ENCODE measurements at places on chromosomes 16 and 17.
A peak's percentile ranks its signal among the peaks of the same experiment; 100 is the strongest.

GRCh38 chr17:66930933-66931332 is 33.6 kb upstream of the CACNG4 start:
- no peak for DNase-seq

GRCh38 chr16:67339453-67339852 is 12.8 kb downstream of the LRRC36 start:
- DNase-seq = no peak

- no peak for DNase-seq
These were observed 115.4 kb downstream of the AXIN2 start for GRCh38 chr17:65446043-65446442.

GRCh38 chr16:52453644-52454043 is 93.3 kb downstream of the TOX3 start:
- no peak for DNase-seq

GRCh38 chr16:15829460-15829859 is 27.4 kb downstream of the MYH11 start:
- DNase-seq = no peak

GRCh38 chr17:15963670-15964110 is 18.8 kb downstream of the ADORA2B start:
- DNase-seq = no peak

DNA sequence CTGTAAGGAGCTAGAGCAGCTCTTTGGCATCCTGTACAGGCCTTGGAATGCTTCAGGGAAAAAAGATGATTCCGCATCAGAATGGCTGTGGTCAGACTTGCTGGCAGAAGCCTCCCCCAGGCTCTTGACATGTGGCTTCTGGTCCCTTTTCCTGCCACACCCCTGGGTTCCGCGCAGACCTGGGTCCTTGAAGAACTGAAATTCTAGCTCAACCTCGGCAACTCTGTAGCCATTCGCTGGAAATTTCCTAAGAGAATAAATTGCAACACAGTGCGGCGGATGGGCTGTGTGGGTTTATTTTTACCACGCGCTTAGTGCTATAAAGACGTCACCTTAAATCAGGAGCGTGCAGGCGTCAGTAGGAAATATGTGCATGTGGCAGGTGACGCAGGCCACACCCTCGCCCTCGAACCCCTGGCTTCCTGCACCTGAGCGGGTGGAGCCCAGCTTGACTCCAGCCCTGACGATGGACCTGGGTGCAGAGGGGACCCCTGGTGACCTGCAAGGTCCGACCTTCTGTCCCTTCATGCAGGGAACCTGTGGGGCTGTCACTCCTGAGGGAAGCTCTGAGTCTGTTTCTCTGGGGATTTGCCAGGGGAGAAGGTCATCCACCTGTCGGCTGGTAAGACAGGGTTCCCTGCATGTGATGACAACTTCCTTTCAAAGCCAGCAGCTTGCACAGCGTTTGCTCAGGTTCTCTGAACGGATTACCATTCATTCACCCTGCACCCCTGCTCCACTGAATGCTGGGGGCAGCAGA is 46.3 kb downstream of the METRNL start:
- no peak for DNase-seq

DNA sequence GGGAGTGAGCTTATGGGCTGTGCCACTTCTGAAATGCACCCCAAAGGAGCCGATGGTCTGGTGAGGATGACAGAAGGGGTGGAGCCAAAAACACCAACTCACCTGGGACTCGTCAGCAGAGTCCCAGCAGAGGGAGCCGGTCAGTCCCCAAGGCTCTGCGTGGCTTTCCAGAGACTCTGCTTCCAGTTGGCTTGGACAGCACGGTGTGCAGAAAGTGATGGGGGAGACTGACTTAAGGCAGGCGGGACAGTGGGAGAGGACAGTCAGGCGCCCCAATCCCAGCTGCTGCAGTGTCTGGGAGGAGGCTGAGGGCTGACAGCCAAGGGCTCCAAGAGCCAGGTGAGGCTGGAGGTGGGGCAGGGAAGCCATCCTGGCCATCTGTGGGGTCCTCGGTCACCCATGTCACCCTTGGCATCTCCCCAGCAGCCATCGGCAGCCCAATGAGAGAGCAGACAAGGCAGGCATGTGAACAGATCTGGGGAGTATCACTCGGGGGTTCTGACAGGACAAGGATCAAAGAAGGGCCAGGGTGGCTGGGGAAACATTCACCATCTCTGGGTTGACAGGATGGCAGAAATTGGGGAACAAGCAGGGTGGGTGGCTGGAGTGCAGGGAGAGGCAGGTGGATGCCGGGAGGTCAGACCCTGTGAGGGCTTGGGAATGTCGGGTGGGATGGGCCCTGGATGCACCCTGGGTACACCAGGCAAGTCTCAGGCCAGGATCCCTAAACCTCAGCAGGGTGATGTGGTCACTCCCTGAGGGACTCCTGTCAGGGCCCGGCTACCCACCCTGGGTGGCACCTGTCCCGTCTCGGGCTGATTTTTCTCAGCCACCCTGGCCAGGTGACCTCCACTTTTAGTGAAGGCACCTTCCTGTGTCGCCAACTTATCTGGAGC is 8.9 kb upstream of the KRTAP17-1 start:
- no peak for DNase-seq

DNA sequence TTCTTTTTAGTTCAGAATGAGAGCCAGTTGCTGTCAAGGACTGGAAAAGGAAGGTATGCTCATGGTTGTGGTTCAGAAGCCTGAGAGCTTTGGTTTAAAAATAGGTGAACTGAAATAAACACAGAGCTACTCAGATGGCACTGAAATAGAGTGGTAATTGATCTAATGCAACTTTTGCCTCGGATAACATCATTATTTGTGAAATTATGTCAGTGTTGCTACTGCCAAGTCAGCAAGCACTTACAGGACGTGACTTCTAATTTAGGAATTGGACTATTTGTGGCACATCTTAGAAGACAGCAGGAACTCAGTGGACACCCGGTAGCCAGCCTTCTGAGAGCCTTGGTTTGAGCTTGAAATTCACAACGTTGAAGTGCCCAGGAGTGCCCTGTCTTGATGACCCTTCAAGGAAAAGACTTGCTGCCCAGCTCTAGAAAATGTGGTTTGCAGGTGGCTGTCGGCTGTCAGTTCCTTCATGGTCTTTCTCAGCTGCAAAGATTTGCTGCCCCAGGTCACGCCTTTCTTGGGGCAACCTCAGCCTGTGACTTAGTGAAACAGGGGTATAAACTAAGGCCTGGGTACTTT is 42.0 kb upstream of the XYLT1 start:
- DNase-seq = no peak

GRCh38 chr17:50203604-50204345 is 2.3 kb upstream of the COL1A1 start:
- no peak for DNase-seq

- DNase-seq = no peak
These were observed 12.8 kb upstream of the MT4 start for GRCh38 chr16:56551796-56552738.

DNA sequence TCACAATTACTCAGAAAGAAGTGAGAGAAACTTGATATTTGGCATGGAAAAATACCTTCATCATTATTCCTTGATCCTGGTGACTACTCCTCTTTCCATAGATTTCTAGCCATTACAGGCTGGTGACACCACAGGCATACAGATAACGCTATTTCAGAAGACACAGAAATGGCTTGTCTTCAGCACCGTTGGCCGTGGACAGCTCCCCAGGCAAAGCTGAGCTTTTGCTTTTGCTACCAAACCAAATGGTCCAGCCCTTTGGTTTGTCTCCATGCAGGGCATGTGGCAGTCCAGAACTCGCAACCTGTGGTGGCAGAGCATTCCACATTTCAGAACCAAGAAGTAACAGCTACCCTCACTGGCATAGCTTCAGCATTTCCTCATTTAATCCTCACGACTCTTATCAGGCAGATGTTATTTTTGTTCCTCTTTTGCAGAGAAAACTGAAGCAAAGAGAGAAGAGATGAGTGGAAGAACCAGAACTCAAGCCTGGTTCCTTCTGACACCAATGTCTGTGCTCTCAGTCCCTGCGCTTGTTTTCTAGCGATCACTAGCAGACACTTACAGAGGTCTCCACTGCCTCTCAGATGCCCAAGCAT is 55.5 kb downstream of the HS3ST4 start:
- DNase-seq = no peak

DNA sequence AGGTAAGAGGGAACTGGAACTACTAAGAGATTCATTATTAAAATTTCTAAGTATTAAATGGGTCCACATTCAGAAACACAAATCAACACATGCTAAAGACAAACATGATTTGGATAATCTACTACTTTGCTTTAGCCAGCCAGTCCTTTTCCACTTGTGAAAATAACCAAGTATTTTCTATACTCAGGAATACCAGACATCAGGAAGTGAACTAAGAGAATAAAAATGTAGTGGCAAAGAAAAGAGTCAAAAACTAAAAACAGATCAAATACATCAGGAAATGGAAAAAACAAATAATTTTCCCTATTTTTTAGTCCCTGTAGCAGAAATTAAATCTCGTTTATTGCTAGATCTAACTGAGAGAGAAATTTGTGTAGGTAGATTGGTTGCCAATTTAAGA is 78.0 kb downstream of the MYO1D start:
- DNase-seq = no peak

GRCh38 chr16:85259115-85259831 is 147.0 kb upstream of the CIBAR2 start:
- no peak for DNase-seq

GRCh38 chr17:70370816-70371215 is 201.5 kb downstream of the KCNJ2 start:
- no peak for DNase-seq

DNA sequence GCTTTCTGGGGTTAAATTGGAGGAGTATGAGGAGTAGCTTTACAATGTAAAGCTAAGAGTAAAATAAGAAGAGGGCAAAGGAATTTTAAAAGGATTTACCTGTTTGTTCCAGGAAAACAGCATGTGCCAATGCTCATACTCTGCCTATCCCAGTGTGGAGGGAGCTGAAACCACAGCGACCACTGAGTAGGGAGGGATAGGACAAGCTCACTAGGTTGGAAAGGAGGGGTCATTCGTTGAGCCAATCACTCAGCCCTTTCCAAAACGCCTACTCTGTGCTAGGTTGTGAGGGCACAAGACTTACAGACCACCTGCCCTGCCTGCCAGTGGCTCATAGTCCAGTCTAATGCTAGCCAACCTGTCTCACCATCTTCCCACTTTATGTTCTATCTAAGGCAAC is 1.1 kb upstream of the DNAJC7 start:
- DNase-seq = no peak

DNA sequence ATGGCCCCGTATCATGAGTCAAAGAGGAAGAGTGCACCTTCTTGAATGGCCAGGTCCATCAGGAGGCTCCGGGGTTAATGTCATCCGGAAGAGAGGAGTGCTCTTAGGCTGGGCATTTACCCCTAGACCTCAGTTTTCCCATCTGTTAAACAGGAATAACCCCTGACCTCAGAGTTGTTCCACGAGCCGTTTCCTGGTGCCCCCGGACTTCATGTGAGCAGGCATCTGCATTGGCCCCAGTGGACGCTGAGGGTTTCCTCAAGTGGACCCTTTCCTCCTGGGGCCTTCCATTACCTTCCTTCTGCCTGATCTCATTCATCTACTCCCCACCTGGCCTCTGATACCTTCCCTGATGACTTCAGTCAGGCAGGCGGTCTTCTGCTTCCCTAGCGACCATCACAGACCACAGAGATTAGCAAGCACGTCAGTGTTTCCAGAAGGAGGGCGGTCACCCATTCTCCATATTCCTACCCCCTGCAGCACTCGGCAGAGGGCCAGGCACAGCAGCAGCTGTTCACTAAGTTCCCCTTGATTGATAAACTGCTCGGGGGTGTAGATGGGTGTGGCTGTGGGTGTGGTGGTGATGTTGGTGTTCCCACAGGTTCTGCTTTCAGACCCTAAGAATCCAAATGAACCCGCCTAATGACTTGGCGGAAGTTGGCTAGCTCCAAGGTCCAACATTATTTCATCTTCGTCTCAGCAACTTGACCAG is 346.6 kb upstream of the TNRC6C start:
- DNase-seq = no peak

DNA sequence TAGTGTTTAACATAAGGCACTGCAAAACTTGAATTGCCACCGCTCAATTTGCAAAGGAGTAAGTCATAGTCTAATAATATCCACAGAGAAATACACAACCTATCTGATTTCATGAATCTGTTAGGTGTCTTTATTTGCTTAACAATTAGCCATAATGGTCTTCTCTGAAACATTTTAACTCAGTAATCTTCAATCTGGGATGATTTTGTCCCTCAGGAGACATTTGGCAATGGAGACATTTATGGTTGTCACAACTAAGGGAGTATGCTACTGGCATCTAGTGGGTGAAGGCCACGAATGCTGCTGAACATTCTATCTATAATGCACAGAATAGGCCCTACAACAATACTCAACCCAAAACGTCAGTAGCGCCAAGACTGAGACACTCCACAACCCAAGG is 4.3 kb downstream of the UBE2G1 start:
- no peak for DNase-seq

GRCh38 chr17:61401389-61402072 is 1.9 kb downstream of the TBX2 start:
- DNase-seq = no peak

DNA sequence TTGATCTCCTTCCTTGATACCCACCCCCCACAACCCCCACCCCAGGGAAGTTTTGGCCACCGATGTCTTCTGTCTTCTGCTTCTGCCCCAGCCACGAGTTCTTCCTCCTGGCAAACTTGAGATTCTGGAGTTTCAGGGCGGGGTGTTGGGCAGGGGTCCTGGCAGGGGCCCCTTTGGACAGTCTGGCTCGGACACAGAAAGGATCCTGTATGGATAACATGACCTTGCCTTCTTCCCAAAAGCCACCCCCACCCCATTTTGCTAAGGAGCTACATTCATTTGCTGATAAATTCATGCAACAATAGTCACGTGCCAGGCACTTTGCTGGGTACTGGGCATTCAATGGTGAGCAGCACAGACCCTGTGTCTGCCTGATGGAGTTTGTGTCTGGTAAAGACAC is 5.9 kb upstream of the COL1A1 start:
- no peak for DNase-seq

GRCh38 chr17:65556910-65557348 is 4.5 kb downstream of the AXIN2 start:
- DNase-seq = no peak

DNA sequence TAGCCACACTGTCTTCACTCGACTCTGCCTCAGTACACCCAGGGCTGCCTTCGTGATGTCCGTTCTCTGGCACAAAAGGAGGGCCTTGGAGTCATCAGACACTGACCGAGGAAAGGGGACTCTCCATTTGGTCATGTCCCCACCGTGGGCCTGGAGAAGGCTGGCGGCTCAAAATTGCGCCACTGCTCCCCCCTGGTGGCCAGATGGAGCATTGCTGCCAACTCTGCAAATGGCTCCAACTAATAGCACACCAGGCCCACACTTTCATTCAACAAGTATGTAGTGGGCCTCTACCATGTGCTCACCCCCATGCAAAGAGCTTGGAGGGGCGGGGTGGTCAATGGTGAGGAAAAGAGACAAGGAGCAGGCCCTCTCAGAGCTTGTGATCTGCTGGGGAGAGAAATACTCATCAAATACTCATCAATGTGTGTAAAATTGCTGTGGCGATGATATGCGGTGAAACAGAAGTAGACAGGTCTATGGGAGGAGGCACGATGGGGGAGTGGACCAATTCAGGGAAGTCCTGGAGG is 5.2 kb upstream of the GRIN2C start:
- peak; percentile 42 for DNase-seq

DNA sequence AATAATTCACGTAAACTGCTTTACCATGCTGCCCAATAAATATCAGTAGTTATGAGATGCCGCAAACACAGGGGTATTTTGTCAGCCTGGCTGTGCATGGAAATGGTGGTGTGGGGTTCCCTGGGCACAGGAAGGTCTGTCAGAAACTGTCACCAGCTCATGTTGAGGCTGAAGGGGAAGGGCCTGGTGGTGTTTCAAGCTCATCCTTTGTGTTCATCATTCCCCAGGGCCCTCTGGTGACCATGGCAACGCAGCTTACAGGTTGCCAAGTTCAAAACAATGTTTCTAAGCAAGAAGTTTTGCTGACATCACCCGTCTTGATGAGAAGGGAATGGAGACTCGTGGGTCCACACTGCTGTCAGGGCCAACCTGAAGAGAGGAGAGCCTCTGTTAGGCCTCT is 348.9 kb upstream of the C16orf82 start:
- DNase-seq = no peak

Data from stimulated activated CD4-positive, alpha-beta T cell treated with anti-CD3 and anti-CD28 coated beads, Interleukin-12 subunit alpha, Interleukin-12 subunit beta, amount 100 ng/mL, for 48 hours (primary cell).